Right lobe of liver (tissue), 6 donors: ENCODE measurements at places on chromosomes 4 and X.

DNA sequence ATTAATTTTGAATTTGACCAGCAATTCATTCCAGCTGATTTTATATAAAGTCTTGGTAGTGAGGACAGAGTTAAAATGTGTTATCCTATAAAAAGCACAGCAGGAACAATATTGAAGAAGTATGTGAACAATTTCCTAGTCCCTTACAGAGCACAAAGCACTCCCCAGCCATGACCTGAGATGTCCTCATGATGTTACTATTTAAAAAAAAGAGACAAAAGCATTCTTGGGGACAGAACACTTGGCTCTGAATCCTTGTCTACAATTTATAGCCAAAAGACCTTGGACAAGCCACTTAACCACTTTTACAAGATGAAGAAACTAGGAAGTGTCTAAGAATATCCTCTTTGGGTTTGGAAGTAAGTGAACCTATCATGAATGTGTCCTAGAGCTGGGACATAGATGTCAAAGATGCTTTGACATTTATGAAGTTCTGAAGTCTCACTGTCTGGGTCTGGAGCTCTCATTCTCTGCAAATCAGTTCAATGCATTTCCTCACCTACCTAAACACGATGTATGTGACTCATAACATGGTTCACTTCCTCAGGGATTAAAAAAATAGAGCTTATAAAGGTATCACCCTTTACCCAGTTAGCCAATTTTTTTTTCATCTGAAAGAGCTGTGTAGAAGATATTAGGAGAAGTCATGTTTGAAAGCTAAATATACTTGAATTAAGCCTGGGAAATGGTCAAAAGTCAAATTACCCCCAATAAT is 61.4 kb downstream of the IGFBP7 start:
- H3K27me3 ChIP-seq, result no peaks in the 10 kb centered on the region
- H3K4me1 ChIP-seq, result no peaks in the 10 kb centered on the region
- H3K36me3 ChIP-seq, result no peaks in the 10 kb centered on the region

GRCh38 chr4:149280806-149281205 is 534.8 kb downstream of the IQCM start:
- no peaks in the 10 kb centered on the region for H3K4me1 ChIP-seq
- H3K27ac ChIP-seq, result no peak overlapping the region
- DNase-seq, result no peak
- H3K27me3 ChIP-seq, result no peaks in the 10 kb centered on the region

DNA sequence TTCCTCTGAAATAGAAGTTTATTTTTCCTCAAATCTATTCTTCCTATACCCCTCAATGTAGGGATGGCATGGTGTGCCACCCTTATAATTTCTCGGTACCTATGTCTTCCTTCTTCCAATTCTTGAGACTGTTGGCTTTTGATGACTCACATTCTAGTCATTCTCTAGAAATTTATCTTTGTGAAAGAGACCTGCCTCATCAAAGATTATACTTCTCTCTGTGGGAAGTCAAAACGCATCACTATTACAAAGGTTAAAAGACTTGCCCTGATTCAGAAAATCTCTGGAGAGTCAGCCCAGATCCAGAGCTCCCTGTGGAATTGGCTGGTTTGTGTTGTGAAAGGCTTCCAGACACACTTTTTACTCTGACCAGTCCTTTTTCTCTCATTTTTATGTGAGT is 65.9 kb upstream of the FSTL5 start:
- H3K36me3 ChIP-seq, result no peaks in the 10 kb centered on the region
- H3K27me3 ChIP-seq, result no peaks in the 10 kb centered on the region
- H3K27ac ChIP-seq, result no peak overlapping the region
- H3K4me1 ChIP-seq, result no peaks in the 10 kb centered on the region
- DNase-seq, result no peak

- no peaks in the 10 kb centered on the region for H3K36me3 ChIP-seq
- no peak for DNase-seq
- H3K4me1 ChIP-seq, result no peaks in the 10 kb centered on the region
- no peak overlapping the region for H3K27ac ChIP-seq
Measured at GRCh38 chrX:12804655-12805054, 13.4 kb downstream of the PRPS2 start.

DNA sequence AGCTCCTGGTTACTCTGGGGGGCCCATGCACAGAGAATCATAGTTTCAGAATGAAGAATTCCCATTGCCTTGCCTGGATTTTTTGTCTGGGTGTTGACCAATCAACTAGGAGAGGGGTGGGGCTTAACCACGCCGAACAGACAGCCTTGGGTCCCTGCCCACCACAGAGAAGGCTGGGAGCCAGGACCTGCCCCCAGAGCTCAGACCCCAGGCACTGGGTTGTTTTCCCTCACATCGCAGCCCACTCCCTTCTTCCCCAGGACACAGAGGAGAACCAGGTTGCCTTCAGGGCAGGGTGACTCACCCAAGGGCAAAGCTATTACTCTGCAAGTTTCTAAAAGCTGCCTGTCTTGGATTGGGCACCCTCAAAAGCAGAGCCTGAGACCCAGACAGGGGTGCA is 23.3 kb upstream of the CRMP1 start:
- no peaks in the 10 kb centered on the region for H3K36me3 ChIP-seq
- no peak overlapping the region for H3K27ac ChIP-seq
- H3K27me3 ChIP-seq, result no peaks in the 10 kb centered on the region
- H3K4me3 ChIP-seq, result no peak overlapping the region
- no peaks in the 10 kb centered on the region for H3K4me1 ChIP-seq

DNA sequence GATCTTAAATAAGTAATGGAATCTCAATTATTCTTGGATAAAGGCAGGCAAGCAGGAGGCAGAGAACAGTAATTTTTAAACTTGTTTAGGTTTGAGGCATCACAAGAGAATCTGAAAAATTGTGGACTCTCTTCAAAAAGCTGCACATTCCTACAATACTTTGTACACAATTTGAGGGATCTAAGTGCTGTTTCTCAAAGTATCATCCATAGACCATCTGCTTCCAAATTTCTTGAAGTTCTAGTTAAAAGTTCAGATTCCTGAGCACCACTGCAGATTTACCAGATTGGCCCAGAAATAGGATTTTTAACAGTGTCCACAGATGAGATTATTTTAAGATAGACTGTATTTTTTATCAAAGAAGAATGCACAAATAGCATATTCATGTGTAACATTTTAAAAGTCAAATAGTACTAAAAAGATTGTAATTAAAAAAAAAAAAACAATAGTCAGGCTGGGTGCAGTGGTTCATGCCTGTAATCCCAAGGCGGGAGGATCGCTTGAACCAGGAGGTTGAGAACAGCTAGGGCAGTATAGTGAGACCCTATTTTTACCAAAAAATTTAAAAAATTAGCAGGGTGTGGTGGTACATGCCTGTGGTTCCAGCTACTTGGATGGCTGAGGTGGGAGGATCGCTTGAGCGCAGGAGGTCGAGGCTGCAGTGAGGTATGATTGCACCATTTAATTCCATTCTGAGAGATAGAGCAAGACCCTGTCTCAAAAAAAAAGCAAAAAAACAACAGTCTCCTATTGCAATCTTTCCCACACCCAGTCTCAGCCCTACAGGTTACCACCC is 14.2 kb upstream of the FNIP2 start:
- no peaks in the 10 kb centered on the region for H3K36me3 ChIP-seq
- no peaks in the 10 kb centered on the region for H3K27me3 ChIP-seq
- H3K27ac ChIP-seq, result no peak overlapping the region
- no peaks in the 10 kb centered on the region for H3K4me1 ChIP-seq

GRCh38 chr4:140584439-140584838 is 15.7 kb upstream of the UCP1 start:
- H3K4me3 ChIP-seq, result no peak overlapping the region
- no peak for DNase-seq
- H3K36me3 ChIP-seq, result no peaks in the 10 kb centered on the region
- H3K4me1 ChIP-seq, result no peaks in the 10 kb centered on the region
- no peak overlapping the region for H3K27ac ChIP-seq

- no peak overlapping the region for H3K4me3 ChIP-seq
- H3K27me3 ChIP-seq, result no peaks in the 10 kb centered on the region
- H3K27ac ChIP-seq, result no peak overlapping the region
Measured at GRCh38 chr4:78566834-78567499, 15.4 kb downstream of the ANXA3 start.

- H3K4me1 ChIP-seq, result no peaks in the 10 kb centered on the region
- no peak for DNase-seq
- H3K36me3 ChIP-seq, result no peaks in the 10 kb centered on the region
Measured at GRCh38 chr4:173282256-173282562, 51.9 kb downstream of the HMGB2 start.

DNA sequence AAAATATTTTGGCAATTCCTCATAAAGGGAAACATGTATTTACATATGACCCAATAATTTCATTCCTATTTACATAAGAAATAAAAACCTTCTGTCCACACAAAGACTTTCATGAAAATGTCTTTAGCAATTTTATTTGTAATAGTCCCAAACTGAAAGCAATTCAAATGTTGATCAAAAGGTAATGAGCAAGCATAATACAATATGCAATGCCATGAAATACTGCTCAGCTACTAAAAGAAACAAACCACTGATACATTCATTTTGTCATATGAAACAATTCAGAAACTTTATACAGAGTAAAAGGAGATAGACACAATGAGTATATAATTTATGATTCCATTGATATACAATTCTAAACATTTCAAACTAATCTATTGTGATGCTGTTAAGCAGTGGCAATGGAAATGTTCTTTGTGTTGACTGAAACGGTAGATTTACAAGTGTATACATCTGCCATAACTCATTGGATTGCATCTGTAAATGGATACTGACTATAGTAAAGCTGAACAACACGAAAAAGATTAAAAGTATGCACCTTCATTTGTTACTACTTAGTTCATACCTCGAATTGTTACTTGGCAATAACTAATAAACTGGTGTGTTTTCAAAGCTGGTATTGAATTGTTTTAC is 335.6 kb downstream of the GASK1B start:
- H3K27ac ChIP-seq, result no peak overlapping the region
- H3K27me3 ChIP-seq, result no peaks in the 10 kb centered on the region
- H3K4me1 ChIP-seq, result no peaks in the 10 kb centered on the region
- no peaks in the 10 kb centered on the region for H3K36me3 ChIP-seq
- no peak for DNase-seq
- H3K4me3 ChIP-seq, result no peak overlapping the region

GRCh38 chrX:14243823-14244222 is 214.1 kb upstream of the GEMIN8 start:
- no peaks in the 10 kb centered on the region for H3K4me1 ChIP-seq
- no peak overlapping the region for H3K27ac ChIP-seq
- H3K4me3 ChIP-seq, result no peak overlapping the region
- DNase-seq, result no peak

- DNase-seq, result no peak
- no peaks in the 10 kb centered on the region for H3K27me3 ChIP-seq
- no peaks in the 10 kb centered on the region for H3K4me1 ChIP-seq
- H3K4me3 ChIP-seq, result no peak overlapping the region
Measured at GRCh38 chrX:72051589-72051988, 80.1 kb downstream of the RTL5 start.

GRCh38 chr4:11073621-11074051 is 355.1 kb downstream of the HS3ST1 start:
- no peak for DNase-seq
- H3K27me3 ChIP-seq, result no peaks in the 10 kb centered on the region
- no peak overlapping the region for H3K4me3 ChIP-seq
- no peaks in the 10 kb centered on the region for H3K36me3 ChIP-seq
- H3K4me1 ChIP-seq, result no peaks in the 10 kb centered on the region
- no peak overlapping the region for H3K27ac ChIP-seq

DNA sequence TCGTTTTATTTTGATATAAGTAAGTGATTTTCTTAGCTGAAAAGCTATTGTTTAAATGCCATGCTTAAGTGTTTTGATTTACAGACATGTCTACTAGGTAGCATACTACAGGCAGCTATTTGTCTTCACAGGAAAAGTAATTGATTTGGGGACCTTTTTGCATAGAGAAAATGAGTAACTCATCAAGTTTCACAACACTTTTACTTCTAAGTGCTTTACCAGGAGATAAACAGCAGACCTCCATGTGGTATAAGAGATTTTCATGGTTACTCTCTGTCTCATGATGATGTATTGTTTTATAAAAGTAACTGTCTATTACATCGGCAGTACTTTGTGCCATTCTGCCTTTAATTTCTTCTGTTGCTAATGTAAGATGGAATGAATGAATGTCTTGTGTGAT is 28.7 kb downstream of the RBPJ start:
- H3K4me1 ChIP-seq, result no peaks in the 10 kb centered on the region
- no peak overlapping the region for H3K27ac ChIP-seq
- H3K4me3 ChIP-seq, result no peak overlapping the region
- no peaks in the 10 kb centered on the region for H3K27me3 ChIP-seq
- DNase-seq, result no peak

GRCh38 chr4:30399476-30399875 is 320.7 kb upstream of the PCDH7 start:
- H3K4me3 ChIP-seq, result no peak overlapping the region
- DNase-seq, result no peak
- H3K27me3 ChIP-seq, result no peaks in the 10 kb centered on the region
- no peak overlapping the region for H3K27ac ChIP-seq
- H3K36me3 ChIP-seq, result no peaks in the 10 kb centered on the region

DNA sequence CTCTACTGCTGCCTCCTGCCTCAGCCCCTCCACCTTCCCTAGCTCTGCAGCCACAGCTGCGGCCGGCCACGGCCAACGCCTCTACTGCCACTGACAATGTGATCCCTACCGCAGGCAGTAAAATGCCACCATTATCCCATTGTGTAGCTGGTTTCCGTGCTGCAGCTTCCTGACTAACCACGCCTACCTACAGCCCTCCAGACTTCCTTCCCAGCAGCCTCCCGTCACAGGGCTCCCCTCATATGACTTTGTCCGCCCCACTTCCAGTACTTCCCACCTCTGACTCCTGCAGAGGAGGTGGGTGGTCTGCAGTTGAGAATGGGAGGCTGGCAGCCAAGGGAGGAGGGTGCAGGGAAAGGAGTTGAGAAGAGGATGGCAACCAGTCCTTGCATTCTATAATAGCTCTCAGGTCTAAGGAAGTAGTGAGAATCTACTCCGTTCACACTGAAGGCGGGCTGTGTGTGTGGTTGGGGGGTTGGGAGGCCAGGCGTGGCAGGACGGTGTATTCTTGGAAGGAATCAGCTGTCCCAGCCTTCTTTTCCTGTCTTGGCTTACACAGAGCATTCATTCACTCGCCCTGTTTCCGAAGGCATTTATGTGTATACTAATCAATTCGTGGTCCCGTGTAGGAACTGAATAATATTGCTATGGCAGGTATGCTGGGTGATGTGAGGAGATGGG is 33.1 kb upstream of the USP51 start:
- no peaks in the 10 kb centered on the region for H3K36me3 ChIP-seq
- H3K27ac ChIP-seq, result no peak overlapping the region
- H3K27me3 ChIP-seq, result no peaks in the 10 kb centered on the region
- no peaks in the 10 kb centered on the region for H3K4me1 ChIP-seq

- H3K36me3 ChIP-seq, result no peaks in the 10 kb centered on the region
- H3K27me3 ChIP-seq, result no peaks in the 10 kb centered on the region
- H3K4me1 ChIP-seq, result no peaks in the 10 kb centered on the region
- no peak overlapping the region for H3K27ac ChIP-seq
- DNase-seq, result no peak
- H3K4me3 ChIP-seq, result no peak overlapping the region
Measured at GRCh38 chr4:122503214-122503613, 46.7 kb upstream of the IL2 start.

DNA sequence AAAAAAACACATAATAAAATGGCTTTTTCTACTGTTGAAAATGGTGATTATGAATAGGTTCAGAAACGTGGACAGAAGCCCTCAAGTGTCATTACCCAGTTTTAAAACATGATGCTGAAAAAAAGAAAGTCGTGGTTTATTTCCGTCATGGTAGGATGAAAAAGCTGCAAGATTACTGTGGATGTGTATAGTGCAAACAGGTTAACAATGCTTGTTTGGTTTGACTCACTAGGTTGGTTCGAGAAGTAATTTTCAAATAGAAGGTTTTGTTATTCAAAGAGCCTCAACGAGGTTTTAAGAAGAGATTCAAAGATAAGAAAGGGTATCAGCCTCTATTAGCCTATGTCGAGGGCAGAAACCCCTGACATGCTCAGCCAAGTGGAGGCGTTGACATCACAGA is 2.5 kb upstream of the RXFP1 start:
- no peak overlapping the region for H3K27ac ChIP-seq
- H3K4me1 ChIP-seq, result no peaks in the 10 kb centered on the region
- no peak overlapping the region for H3K4me3 ChIP-seq
- no peaks in the 10 kb centered on the region for H3K36me3 ChIP-seq
- no peak for DNase-seq
